Hypothalamus (tissue), 51 donors: ENCODE measurements at places on chromosomes 1 and 21.

GRCh38 chr1:46302641-46303037 lies 777 bp downstream of the LRRC41 start:
- DNase-seq = no peak

- no peak for DNase-seq
Observed at GRCh38 chr1:190754666-190755065, 277.0 kb upstream of the BRINP3 start.

GRCh38 chr1:151936653-151937052 lies 27.3 kb upstream of the THEM4 start:
- DNase-seq = no peak

- DNase-seq = no peak
Observed at GRCh38 chr1:201731592-201731991, 97.4 kb upstream of the IPO9 start.

DNA sequence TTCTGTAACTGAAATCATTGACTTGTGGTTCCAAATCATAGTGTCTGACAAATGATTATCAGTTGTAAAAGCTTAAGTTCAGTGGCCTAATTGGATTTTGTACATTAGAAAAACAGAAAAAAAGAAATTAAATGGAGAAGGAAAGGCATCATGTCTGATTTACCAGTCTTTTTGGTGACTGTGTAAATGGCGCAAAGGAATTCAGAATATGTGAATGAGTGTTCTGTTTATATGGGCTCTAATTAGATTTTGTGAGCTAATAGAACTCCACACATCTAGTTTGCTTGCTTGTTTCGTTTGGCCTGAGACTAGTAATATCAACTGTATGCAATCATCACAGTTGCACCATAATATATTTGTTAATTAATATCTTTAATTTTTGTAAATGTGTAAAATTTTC lies 151.7 kb downstream of the PLA2G4A start:
- DNase-seq = no peak

GRCh38 chr1:234163267-234163919 lies 209.9 kb upstream of the COA6 start:
- DNase-seq = no peak

- no peak for DNase-seq
Observed at GRCh38 chr1:219373616-219373935, 199.9 kb downstream of the LYPLAL1 start.

GRCh38 chr1:218711001-218711400 lies 365.9 kb downstream of the TGFB2 start:
- DNase-seq = no peak

- DNase-seq = no peak
Observed at GRCh38 chr1:229002037-229002436, 266.8 kb downstream of the RHOU start.

DNA sequence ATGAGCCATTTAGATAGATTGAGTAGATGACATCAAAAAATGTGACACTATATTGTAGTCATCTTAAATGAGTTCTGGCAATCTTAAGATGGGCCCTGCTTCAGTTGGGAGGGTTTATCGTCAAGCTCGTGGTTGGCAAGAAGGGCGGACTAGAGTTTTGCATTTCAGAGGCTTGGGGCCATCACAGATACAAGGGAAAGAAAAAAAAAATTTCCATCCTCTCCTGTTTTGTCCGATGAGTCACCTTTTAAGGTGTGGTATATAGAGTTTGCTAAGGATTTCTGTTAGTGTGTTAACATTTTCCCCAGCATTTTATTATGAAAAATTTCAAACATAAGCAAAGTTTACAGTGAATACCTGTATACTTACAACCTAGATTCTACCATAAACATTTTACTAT lies 31.8 kb upstream of the KCNQ4 start:
- DNase-seq = no peak

DNA sequence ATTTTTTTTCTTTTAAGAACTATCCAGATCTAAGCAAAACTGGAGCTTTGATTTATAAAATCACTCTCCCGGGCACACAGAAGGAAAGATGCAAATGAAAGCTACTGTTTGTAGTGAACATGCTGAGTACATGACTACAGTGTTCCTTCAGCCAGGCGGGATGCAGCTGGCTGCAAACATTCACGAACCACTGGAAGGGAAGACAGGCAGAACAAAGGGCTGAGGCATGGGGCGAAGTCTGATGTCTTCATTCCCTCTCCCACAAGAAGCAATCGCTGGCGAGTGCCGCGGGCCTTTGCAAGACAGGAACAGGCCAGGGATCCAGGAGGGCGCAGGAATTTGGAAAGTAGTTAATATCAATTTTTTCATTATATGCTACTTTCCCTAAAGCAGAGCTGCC lies 257.9 kb upstream of the AJAP1 start:
- DNase-seq = no peak

GRCh38 chr1:117534995-117535467 lies 70.8 kb upstream of the TENT5C start:
- no peak for DNase-seq

- no peak for DNase-seq
Observed at GRCh38 chr1:2430592-2430973, 18.2 kb upstream of the PEX10 start.

DNA sequence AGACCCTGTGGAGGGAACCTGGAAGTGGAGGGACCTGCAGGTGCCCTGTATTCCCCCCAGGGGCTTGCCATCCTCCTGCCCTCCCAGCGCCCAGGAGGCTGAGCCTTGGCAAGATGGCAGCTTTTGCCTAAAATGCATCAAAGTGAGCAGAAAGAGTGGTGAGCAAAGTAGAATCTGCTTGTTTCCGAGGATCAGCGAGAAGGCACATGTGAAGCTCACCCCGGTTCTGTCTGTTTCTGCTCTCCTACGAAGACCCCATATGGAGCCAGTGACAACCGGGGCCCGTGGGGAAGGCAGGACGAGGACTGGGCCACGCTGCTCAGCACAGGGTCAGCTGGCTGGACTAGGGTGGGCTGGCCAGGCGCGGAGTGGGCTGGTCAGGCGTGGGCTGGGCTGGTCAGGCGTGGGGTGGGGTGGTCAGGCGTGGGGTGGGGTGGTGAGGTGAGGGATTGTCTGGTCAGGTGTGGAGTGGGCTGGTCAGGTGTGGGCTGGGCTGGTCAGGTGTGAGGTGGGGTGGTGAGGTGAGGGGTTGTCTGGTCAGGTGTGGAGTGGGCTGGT lies 5.2 kb upstream of the FNDC10 start:
- DNase-seq = no peak

- no peak for DNase-seq
Observed at GRCh38 chr1:34640654-34641401, 114.0 kb upstream of the GJB5 start.

DNA sequence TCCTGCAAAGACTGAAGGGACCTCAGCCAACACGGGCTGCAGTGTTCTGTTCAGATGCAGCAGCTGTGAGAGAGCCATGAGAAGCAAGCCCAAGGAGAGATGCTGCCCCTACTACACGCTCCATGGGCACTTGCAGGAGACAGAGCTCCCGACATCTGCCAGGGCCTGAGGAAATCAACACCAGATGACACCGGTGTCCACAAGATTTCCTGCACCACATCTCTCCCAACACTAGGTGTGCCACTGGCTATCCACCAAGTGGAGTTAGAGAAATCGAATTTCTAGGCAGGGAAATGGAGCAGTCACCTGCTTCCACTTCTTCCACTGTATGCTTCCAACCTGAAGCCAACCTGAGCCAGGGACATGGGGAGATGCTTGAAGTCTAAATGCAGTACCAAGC lies 445.3 kb downstream of the RWDD3 start:
- no peak for DNase-seq

GRCh38 chr1:53868565-53868964 lies 21.0 kb downstream of the YIPF1 start:
- no peak for DNase-seq

GRCh38 chr1:50208315-50208714 lies 99.6 kb downstream of the ELAVL4 start:
- no peak for DNase-seq

DNA sequence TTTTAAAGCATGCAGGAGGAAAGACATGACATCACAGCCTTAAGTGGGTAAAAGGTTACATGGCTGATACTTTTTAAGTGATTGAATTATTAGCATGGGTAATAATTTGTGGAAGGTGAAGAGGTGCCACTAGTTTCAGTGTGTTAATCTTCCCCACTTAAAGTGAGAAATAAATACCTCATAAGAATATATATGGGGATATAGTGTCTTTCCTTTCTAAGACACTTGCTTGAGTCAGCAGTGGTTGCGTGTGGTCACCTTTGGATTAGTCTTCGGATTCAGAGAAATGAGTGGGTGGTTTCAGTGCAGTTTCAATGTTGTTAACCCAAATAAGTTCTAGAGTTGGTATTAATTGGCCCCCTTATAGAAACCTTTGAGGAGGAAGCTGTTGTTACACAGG lies 94.1 kb downstream of the ADGRL2 start:
- no peak for DNase-seq

- no peak for DNase-seq
Observed at GRCh38 chr1:18632783-18633421, 2.3 kb downstream of the PAX7 start.

DNA sequence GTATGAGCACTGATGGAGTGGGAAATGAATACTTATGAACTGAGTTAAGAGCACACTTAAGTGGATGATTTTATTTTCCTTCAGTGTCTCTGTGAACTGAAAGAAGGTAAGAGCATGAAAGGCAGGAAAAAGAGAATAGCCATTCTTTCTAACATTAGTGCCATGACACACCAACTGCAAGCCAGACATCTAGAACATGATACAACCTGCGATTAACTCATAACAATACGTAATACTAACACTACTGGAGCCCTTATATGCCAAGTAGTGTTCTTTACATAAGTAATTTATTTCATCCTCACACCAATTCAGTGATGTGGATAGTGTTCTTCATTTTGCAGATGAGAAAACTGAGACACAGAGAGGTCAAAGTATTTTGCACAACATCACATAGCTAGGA lies 56.7 kb downstream of the PRRX1 start:
- no peak for DNase-seq

DNA sequence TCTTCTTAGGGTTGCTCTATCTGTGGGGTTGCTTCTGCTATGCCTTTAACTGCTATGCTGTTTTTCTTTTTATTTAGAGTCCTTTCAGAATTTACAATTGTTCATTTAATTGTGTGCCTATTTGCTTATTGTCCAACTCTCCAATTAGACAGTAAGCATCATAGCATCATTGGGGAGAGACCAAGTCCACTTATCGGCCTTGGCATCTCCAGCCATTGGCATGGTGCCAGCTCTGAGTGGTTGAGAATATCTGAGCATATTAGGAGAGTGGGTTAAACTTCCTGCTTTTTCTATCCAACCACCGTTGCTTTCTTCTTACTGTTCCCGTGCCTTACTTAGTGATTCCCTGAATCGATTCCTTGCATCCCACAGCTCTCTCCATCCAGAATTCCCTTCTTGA lies 535.0 kb downstream of the AJAP1 start:
- DNase-seq = no peak
